ENCODE measurements at places on chromosomes 3 and 15. TPM values are rescaled to one million over a fixed set of nuclear protein-coding genes. Genes with fewer than 3 reads are reported as not detected.

- H3K27ac ChIP-seq = no peak overlapping the region
- H3K36me3 ChIP-seq = peaks cover 21% of the 10 kb centered on the region
- no peak overlapping the region for H3K4me3 ChIP-seq
- no peaks in the 10 kb centered on the region for H3K27me3 ChIP-seq
- no peaks in the 10 kb centered on the region for H3K4me1 ChIP-seq
These were observed 45.2 kb downstream of the PTPN9 start for GRCh38 chr15:75533945-75534344.

- no peak overlapping the region for H3K27ac ChIP-seq
- DNase-seq = no peak
- peaks cover 3% of the 10 kb centered on the region for H3K4me1 ChIP-seq
- H3K4me3 ChIP-seq = no peak overlapping the region
These were observed 9.5 kb downstream of the WNT5A start for GRCh38 chr3:55477306-55478303.

- no peaks in the 10 kb centered on the region for H3K27me3 ChIP-seq
- no peak overlapping the region for H3K4me3 ChIP-seq
- no peaks in the 10 kb centered on the region for H3K4me1 ChIP-seq
- H3K27ac ChIP-seq = no peak overlapping the region
- H3K36me3 ChIP-seq = peaks cover 97% of the 10 kb centered on the region
- DNase-seq = no peak
These were observed 17.5 kb downstream of the LMCD1 start for GRCh38 chr3:8519156-8519555.

- H3K27ac ChIP-seq = no peak overlapping the region
- H3K4me3 ChIP-seq = no peak overlapping the region
- H3K36me3 ChIP-seq = no peaks in the 10 kb centered on the region
- no peaks in the 10 kb centered on the region for H3K27me3 ChIP-seq
- DNase-seq = no peak
- no peaks in the 10 kb centered on the region for H3K4me1 ChIP-seq
These were observed 896.0 kb downstream of the MCTP2 start for GRCh38 chr15:95127356-95127755.

DNA sequence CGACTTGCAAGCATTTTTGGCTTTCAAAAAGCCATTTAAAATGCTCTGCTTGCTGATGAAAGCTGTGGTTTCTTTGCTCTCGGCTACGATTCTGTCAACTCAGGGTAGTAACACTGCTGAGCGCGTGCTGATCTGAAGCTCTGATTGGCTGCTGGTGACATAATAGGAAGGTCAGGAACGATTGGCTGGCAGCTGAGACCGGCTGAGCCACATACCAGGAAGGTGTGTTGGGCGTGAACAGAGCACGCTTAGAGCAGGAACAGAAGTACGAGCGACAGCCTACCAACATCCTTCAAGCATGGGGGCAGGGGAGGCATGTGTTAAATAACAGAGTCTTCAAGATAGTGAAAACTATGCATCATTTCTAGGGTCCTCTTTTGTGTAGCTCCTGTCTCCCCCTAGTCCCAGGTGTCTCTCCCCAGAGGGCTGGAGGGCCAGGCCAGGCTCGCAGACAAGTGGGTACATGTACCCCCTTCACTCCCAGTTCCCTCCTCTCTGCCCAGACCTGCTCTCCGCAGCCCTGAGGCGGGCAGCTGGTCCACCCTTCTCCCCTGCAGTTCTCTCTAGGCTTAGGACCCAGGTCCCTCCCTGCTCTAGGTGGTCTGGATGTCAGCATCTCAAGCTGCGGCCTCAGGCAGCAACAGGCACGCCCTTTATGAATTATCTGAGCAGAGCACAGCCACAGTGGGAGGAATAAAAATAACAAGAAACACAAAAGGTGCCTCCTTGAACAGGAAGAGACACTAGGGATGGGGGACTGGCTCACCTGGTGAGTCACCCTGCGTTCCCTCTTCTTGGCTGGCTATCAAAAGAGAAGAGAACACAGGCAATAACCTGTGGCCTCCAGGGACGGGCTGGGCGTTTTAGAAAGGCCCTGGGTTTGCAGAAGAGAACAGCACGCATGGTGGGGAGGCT is 76.0 kb downstream of the TAMM41 start:
- no peaks in the 10 kb centered on the region for H3K36me3 ChIP-seq
- peak; percentile 95 for DNase-seq
- no peak overlapping the region for H3K27ac ChIP-seq
- H3K4me3 ChIP-seq = peak overlapping the region; percentile 42

GRCh38 chr15:39789736-39790135 is 7.1 kb upstream of the FSIP1 start:
- H3K36me3 ChIP-seq = no peaks in the 10 kb centered on the region
- H3K4me1 ChIP-seq = no peaks in the 10 kb centered on the region
- H3K27me3 ChIP-seq = no peaks in the 10 kb centered on the region
- no peak overlapping the region for H3K4me3 ChIP-seq
- no peak for DNase-seq

DNA sequence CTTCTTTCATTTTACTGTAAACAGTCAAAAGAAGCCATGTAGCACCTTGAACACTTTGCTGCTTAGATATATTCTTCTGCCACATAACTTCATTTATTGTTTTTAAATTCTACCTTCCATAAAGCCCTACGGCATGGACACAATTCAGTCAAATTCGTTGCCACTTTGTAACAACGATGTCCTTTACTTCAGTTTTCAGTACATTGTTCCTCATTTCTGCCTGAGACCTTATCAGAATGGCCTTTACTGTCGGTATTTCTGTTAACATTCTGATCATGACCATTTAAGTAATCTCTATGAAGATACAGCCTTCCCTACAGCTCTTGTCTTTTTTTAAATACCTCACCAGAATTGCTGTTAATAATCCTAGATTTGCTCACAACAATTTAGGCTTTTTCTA is 466.9 kb downstream of the NAALADL2 start:
- H3K27me3 ChIP-seq = no peaks in the 10 kb centered on the region
- H3K4me1 ChIP-seq = no peaks in the 10 kb centered on the region
- no peak overlapping the region for H3K4me3 ChIP-seq
- H3K36me3 ChIP-seq = no peaks in the 10 kb centered on the region
- no peak for DNase-seq

DNA sequence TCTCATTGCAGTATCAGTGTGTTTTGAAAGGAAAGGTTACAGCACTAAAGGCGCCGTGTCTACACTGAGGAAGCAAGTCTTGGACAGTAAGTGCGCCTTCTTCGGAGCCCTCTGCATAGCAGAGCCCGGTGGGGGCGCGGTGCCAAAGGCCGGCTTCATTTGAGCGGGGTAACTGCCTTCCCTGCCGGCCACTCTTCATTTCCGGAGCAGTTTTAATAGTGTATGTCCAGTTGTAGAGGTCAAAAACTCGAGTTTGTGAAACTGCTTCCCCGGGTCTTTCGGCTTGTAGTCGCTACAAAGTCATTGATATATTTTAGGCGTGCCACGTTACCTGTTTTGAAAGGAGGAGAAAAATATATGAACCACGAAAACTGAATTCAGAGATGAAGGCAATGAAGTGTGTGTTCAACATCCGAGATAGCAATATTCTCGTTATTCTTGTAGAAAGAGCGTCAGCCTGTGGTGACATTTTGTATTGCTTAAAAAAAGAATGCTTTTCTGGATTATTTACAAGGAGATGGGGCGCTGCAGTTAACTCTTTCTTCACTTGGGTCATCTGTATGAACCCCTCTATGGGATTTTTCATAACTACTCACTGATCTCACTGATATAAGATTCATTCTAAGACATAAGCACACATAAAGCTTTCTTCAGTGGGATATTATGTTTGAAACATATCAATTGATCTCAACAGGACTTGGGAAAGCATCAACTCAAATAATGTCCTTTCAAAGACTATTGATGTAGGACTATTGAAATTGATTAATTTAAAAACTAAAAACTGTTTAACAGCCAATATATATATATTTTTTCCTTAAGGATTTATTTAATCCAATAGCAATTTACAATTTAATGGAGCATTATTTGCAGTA is 3.0 kb downstream of the ALCAM start:
- peak overlapping the region; percentile 91 for H3K4me3 ChIP-seq
- peaks cover 11% of the 10 kb centered on the region for H3K27me3 ChIP-seq
- no peak overlapping the region for H3K27ac ChIP-seq
- H3K36me3 ChIP-seq = no peaks in the 10 kb centered on the region

GRCh38 chr3:39208463-39209055 is 16.2 kb upstream of the XIRP1 start:
- no peaks in the 10 kb centered on the region for H3K27me3 ChIP-seq
- H3K4me3 ChIP-seq = peak overlapping the region; percentile 44
- peak; percentile 87 for DNase-seq
- no peaks in the 10 kb centered on the region for H3K36me3 ChIP-seq
- no peak overlapping the region for H3K27ac ChIP-seq

- H3K4me3 ChIP-seq = no peak overlapping the region
- no peak overlapping the region for H3K27ac ChIP-seq
- no peaks in the 10 kb centered on the region for H3K4me1 ChIP-seq
- no peaks in the 10 kb centered on the region for H3K36me3 ChIP-seq
- no peak for DNase-seq
These were observed 214.1 kb downstream of the NECTIN3 start for GRCh38 chr3:111285694-111286093.

- no peak overlapping the region for H3K27ac ChIP-seq
- H3K27me3 ChIP-seq = peaks cover 58% of the 10 kb centered on the region
- no peak for DNase-seq
- no peaks in the 10 kb centered on the region for H3K4me1 ChIP-seq
These were observed 541 bp upstream of the SLC6A11 start for GRCh38 chr3:10815487-10815886.

DNA sequence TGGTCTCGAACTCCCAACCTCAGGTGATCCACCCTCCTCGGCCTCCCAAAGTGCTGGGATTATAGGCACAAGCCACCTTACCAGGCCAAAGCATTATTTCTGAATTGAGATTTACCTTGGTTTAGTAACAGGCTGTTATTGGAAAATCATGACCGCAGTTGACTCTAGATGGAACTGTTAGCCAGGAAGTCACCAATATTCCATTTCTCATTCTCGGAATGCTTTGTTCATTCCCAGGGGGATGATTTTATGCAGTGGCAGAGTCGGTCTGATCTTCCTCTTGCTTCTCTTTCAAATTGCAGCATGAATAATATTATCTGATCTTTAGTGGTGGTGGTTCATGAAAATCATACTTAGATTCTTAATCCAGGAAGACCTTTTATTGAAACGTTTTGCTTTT is 195.5 kb upstream of the MBNL1 start:
- no peaks in the 10 kb centered on the region for H3K36me3 ChIP-seq
- H3K4me3 ChIP-seq = no peak overlapping the region
- no peak for DNase-seq
- no peak overlapping the region for H3K27ac ChIP-seq
- H3K27me3 ChIP-seq = peaks cover 12% of the 10 kb centered on the region

GRCh38 chr3:64228110-64228509 is 2.8 kb upstream of the PRICKLE2 start:
- H3K4me1 ChIP-seq = peaks cover 12% of the 10 kb centered on the region
- no peak overlapping the region for H3K4me3 ChIP-seq
- peak; percentile 30 for DNase-seq
- no peaks in the 10 kb centered on the region for H3K36me3 ChIP-seq

- no peaks in the 10 kb centered on the region for H3K27me3 ChIP-seq
- no peaks in the 10 kb centered on the region for H3K36me3 ChIP-seq
- H3K4me1 ChIP-seq = no peaks in the 10 kb centered on the region
- DNase-seq = no peak
These were observed 12.1 kb upstream of the POU1F1 start for GRCh38 chr3:87288446-87288845.

DNA sequence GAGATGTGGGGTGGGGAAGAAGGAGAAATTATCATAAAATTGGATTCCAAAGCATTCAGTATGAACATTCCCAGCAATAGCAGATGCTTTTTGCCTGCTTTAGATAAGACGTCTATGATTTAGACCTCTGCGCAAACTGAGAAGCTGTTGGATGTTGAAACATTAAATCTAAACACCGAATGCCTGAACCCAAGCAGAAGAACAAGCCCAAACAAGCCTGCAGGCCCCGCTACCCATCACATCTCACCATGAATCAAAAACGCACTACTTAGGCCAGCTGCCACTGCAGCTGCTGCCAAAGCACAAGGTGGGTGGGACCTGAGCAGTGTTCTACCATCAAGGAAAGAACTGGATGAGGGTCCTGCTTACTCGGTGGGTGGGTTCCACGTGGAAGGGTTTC is 24.4 kb upstream of the THBS1 start:
- no peaks in the 10 kb centered on the region for H3K4me1 ChIP-seq
- no peak overlapping the region for H3K4me3 ChIP-seq
- DNase-seq = no peak
- no peak overlapping the region for H3K27ac ChIP-seq
- H3K27me3 ChIP-seq = no peaks in the 10 kb centered on the region

GRCh38 chr3:73601011-73601410 is 23.7 kb downstream of the PDZRN3 start:
- no peaks in the 10 kb centered on the region for H3K4me1 ChIP-seq
- no peak for DNase-seq
- H3K27me3 ChIP-seq = no peaks in the 10 kb centered on the region
- H3K36me3 ChIP-seq = peaks cover 88% of the 10 kb centered on the region
- H3K4me3 ChIP-seq = no peak overlapping the region

- no peak for DNase-seq
- H3K4me1 ChIP-seq = no peaks in the 10 kb centered on the region
- H3K27ac ChIP-seq = no peak overlapping the region
- H3K27me3 ChIP-seq = no peaks in the 10 kb centered on the region
These were observed 30.2 kb upstream of the ADAMTS9 start for GRCh38 chr3:64717872-64718613.

DNA sequence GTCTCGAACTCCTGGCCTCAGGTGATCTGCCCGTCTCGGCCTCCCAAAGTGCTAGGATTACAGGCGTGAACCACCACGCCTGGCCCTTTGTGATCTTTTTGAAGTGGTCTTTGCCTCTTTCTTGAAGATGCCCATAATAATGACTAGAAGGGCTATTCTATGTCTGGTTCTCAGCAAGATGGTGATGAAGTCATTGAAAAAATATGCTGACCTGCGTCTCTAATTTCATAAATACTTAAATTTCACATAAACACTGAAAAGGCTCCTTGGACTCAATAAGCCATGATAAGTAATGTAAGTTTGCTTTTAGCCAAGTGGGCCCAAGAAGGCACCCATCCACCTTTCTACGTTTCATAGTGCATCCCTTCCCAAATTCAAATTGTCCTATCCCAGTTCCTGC is 775 bp upstream of the MAPK6 start:
- no peaks in the 10 kb centered on the region for H3K36me3 ChIP-seq
- no peak for DNase-seq
- H3K27ac ChIP-seq = no peak overlapping the region

- H3K4me1 ChIP-seq = no peaks in the 10 kb centered on the region
- no peaks in the 10 kb centered on the region for H3K36me3 ChIP-seq
- H3K27me3 ChIP-seq = peaks cover 13% of the 10 kb centered on the region
- H3K27ac ChIP-seq = no peak overlapping the region
These were observed 143.0 kb downstream of the SQOR start for GRCh38 chr15:45777781-45778180.

- no peak overlapping the region for H3K4me3 ChIP-seq
- DNase-seq = no peak
- no peaks in the 10 kb centered on the region for H3K4me1 ChIP-seq
- no peaks in the 10 kb centered on the region for H3K27me3 ChIP-seq
These were observed 499.4 kb upstream of the MDFIC2 start for GRCh38 chr3:70811880-70812279.

- H3K4me1 ChIP-seq = no peaks in the 10 kb centered on the region
- H3K27ac ChIP-seq = no peak overlapping the region
- no peak overlapping the region for H3K4me3 ChIP-seq
- H3K36me3 ChIP-seq = no peaks in the 10 kb centered on the region
These were observed 107.4 kb downstream of the GREM1 start for GRCh38 chr15:32825219-32825618.

Gene TGM5
- not detected for total RNA-seq

Gene AGTR1
- not detected for total RNA-seq

Gene LNP1
- total RNA-seq = 5.0 TPM

Gene THBS1
- 12.2 TPM for total RNA-seq

Gene CEP19
- total RNA-seq = 4.5 TPM

Gene CCDC39
- 0.32 TPM for total RNA-seq

Gene RTP3
- total RNA-seq = not detected

Gene GABRB3
- total RNA-seq = 170 TPM

Gene IQCF5
- not detected for total RNA-seq

Gene HRH1
- total RNA-seq = not detected

Measured in endodermal cell (in vitro differentiated cells).